ENCODE measurements at places on chromosomes 2 and 18.

GRCh38 chr2:173230181-173230580 is 124.5 kb upstream of the CDCA7 start:
- no peak for DNase-seq

- DNase-seq: no peak
These were observed 220.4 kb upstream of the PKDCC start for GRCh38 chr2:41827354-41827971.

GRCh38 chr2:12727641-12728040 is 10.9 kb downstream of the TRIB2 start:
- DNase-seq: no peak

GRCh38 chr18:64330161-64330560 is 181.3 kb upstream of the LINC00305 start:
- DNase-seq: no peak

- no peak for DNase-seq
These were observed 122.4 kb downstream of the NFATC1 start for GRCh38 chr18:79518028-79518682.

GRCh38 chr2:55073000-55073983 is 23.0 kb upstream of the RTN4 start:
- DNase-seq: no peak

- DNase-seq: no peak
These were observed 85.9 kb upstream of the FOXI3 start for GRCh38 chr2:88538362-88538917.

DNA sequence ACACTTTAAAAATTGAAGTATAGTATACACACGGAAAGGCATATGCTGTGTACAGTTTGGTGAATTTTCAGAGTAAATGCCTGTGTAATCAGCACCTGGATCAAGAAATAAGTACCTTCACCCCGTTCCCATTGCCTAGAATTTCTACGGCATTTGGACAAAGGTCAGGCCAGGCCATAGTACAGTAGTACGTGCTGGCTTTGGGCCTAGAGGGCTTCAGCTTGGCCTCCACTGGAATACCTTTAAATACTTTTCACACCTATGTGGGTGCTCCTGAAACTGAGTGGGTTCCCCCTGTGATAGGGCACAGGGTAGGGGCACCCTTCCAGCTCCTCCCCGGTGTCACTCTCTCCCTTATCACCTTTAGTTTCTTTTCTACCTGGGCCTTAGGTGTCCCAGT is 26.5 kb downstream of the TET3 start:
- DNase-seq: no peak

DNA sequence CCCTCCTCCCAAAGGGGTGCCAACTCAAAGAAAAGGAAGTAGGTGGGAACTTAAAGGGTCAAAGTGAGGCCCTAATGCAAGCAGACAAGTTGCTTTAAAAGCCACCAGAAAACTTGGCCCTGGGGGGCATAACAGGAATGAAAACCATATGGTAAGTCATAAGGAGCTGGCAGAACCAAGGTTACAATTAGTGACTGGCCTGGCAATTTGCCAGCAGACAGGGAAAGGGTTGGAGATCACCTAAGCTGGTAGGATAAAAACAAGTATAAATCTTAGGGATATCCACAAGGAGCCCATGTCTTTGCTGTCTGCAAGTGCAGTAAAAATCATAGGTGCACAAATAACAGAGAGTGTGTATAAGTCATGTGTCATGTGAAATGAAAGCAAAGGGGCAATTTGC is 256.7 kb upstream of the LRRTM4 start:
- no peak for DNase-seq

GRCh38 chr18:27771571-27771970 is 405.4 kb downstream of the CDH2 start:
- DNase-seq: peak; percentile 20

GRCh38 chr2:28362991-28363521 is 29.6 kb upstream of the FOSL2 start:
- DNase-seq: no peak

GRCh38 chr2:168954256-168954655 is 53.2 kb downstream of the G6PC2 start:
- no peak for DNase-seq

GRCh38 chr18:29251681-29252080 is 1074.8 kb upstream of the CDH2 start:
- no peak for DNase-seq

DNA sequence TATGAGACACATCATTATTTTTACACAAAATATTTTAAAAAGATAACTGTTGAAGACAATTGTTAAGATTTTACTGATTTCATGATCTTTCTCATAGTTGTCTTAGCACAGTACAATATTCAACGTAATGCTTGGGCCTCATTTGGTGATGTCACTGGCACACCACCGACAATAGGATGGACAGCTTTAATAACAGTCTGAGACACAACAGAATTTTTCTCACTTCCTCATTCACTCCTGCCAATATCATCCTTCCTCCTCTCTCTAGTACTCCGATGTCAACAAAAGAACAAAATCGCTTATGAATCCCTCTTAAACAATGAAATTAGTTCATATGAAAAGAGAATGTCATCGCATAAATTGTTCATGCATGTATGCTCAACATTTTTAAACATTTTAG is 461.9 kb upstream of the CDH7 start:
- no peak for DNase-seq

DNA sequence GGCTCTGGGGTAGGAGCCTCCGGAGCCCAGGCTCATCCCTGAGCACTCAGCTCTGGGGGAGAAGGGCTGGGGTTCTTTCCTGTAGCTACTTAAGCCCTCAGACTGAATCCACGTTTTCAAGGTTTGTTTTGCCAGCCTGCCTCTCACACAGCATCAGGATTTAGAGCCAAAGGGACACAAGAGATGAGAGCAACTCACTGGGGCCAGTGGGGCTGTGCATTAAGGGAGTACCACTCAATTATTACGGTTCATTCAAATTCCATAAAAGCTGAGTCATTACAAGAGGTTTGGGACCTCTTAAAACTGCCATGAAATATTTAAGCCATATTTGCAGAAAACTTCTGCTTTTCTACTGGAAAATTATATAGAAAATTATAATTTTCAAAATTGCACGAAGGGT is 17.1 kb upstream of the SNED1 start:
- peak; percentile 23 for DNase-seq

DNA sequence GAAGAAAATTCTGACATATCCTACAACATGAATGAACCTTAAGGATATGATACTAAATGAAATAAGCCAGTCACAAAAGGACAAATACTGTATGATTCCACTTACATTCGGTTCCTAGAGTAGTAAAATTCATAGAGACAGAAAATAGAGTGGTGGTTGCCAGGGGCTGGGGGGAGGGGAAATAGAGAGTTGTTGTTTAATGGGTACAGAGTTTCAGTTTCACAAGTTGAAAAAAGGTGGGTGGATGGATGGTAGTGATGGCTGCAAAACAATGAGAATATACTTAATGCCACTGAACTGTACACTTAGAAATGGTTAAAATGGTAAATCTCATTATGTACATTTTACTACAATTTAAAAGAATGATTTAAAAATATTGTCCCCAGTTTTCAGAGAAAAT is 53.3 kb upstream of the NFU1 start:
- no peak for DNase-seq

- DNase-seq: no peak
These were observed 138.0 kb downstream of the AKAIN1 start for GRCh38 chr18:5058768-5059695.

DNA sequence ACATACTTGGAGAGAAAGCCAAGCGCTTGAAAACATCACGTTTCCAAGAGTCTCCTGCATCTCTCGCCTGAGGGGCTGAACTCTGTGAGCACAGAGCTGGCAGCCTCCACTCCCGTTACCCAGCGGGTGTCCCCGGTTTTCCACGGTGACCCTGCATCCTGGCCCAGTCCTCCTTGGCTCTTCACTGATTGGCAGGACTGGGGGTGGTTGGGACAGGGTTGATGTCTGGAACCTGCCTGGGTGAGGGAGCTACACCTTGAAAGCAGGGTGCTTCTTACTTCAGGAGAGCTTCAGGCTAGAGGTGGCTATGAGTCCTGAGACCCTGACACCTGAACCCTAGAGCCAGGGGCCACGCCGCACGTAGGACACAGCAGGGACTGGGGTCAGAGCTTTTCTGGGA is 234.1 kb downstream of the DYSF start:
- DNase-seq: no peak

DNA sequence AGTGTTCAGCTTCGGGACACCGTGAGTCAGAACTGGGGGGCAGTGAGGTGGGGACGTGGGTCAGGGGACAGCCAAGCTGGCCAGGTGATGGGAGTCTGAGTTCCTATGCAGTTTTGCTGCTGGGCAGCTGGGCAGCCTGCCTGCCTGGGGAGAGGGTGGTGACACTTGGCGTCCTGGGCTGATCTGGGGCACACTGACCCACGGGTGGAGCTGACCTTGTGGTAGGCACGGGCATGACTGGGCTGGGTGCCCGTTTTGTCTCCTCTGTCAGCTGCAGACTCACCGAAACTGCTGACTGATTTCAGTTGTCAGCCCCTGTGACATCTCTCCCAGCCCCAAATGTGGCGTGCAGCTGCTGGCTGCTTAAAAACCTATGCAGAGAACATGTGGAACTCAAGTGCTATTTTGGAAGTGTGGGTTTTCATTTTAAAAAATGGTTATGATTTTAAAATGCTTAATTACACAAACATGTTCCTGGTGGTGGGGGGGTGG is 32.6 kb upstream of the E2F6 start:
- no peak for DNase-seq

DNA sequence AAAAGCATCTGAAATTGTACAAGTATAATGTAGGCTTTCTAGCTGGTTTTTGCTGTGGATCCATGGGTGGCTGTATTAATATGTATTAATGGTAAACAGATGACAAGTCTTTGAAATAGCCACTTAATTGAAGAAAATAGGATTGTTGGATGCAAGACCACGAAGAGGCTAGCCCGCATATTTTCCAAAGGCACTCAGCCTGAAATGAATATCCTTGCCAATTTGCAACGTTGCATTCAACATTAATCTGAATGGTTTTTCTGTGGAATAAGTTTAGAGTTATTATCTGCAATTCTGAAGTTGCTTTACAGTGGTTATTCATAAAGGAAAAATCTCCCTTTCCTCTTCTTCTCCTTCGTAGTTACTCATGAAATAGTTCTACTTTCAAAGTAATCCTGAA is 86.2 kb upstream of the SPATS2L start:
- DNase-seq: no peak

- DNase-seq: peak; percentile 48
These were observed 143.1 kb downstream of the KCTD1 start for GRCh38 chr18:26405190-26405801.

GRCh38 chr18:76487782-76488181 is 7.3 kb downstream of the ZNF516 start:
- no peak for DNase-seq

- DNase-seq: no peak
These were observed 83.0 kb upstream of the HNRNPA3 start for GRCh38 chr2:177129610-177130009.

DNA sequence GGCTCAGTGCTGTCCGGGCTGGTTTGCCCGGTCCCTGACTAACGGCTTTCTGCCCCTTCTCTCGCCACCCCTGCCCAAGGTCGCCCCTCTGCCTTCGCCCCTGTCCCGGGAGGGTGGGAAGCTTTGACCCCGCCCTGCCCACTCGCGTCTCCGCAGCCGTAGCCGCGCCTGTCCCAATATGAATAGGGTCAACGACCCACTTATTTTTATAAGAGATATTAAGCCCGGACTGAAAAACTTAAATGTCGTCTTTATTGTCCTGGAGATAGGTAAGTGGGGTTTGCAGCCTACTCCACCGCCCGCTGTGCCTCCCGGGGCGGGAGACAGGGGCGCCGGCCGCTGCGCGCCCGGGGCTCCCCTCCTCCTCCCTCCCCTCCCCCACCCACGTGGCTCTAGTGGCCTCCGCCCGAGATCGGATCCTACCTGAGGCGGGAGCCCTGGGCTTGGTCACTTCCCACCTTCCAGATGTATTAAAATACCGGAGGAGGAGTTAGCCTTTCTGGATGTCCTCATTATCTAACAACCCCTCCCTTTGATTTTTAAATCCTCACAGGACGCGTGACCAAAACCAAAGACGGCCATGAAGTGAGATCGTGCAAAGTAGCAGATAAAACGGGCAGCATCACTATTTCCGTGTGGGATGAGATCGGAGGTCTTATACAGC is 633 bp downstream of the NABP1 start:
- DNase-seq: no peak

- no peak for DNase-seq
These were observed 3.4 kb upstream of the CYP1B1 start for GRCh38 chr2:38079116-38080052.

DNA sequence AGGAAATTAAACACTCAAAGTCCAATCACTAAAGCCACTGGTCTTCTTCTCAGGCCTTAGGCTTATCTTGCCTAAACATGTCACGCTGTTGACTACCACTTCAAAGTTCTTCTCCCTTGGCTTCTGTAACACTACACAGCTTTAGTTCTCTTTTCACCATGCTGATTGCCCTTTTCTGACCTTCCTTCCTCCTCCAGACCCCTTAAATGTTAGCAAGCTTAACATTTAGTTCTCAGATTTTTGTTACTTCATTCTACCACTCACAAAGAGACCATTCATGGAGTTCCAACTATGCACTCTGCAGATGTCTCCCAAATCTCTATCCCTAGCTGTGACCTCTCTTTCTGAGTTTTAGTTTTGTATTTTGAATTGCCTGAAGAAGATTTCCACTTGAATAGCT is 64.4 kb downstream of the TTC21B start:
- DNase-seq: no peak

- no peak for DNase-seq
These were observed 431.8 kb upstream of the MYT1L start for GRCh38 chr2:2762913-2763312.

- DNase-seq: peak; percentile 59
These were observed 78.8 kb downstream of the ZNF804A start for GRCh38 chr2:184677171-184677570.

- DNase-seq: peak; percentile 72
These were observed 33.5 kb downstream of the DAPL1 start for GRCh38 chr2:158828378-158829164.

DNA sequence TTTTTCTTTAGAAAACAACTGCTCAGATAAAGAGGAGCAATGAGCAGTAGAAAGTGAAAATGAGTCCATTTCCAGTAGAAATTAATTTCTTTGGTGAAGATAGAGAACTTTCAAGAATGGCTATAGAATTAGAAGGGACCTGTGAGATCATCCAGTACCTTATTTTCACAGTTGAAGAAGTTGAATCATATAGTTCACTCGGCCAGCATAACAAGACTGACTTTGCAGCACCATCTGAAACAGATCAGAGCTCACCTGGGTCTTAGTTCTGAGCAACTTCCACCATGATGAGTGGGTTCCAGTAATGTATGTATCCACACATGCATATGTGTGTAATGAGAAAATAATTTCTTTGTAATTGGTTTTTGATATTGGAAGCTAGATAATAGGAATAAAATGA is 58.6 kb downstream of the CERS6 start:
- DNase-seq: no peak

DNA sequence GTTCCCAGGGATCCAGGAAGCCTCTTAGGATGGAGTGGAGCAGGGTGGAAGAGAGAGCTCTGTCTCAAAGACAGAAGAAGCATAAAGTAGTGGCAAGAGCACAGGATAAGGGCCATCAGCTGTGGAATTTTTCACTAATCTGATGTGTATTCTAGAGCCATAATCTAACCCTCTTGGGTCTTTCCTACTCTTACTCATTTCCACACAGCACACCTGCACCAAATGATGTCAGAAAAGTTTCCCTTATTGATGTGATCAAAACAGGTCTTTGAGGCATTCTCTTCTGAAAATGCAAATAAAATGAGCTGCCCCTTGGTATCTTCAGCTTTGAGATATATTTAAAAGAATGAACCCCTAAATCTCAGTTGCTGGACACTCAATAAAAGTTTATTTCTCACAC is 415.1 kb upstream of the CHST9 start:
- DNase-seq: no peak
